ENCODE measurements at places on chromosomes 4 and X.

DNA sequence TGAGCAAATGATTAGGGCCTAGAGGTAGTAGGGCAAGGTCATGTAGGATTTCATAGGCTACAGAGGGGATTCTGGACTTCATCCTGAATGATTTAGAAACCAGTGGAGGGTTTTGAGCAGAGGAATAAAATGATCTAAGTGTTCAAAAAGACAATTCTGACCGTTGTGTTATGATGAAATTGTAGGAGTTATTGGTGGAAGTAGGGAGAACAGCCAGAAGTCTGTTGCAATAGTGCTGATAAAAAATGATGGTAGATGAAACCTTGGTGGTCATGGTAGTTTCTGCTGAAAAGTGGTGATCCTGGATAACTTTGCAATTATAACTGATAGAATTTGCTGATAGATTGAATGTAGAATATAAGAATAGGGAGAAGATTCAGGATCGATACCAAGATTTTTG, 60.2 kb downstream of the MID1IP1 start:
- DNase-seq = no peak

DNA sequence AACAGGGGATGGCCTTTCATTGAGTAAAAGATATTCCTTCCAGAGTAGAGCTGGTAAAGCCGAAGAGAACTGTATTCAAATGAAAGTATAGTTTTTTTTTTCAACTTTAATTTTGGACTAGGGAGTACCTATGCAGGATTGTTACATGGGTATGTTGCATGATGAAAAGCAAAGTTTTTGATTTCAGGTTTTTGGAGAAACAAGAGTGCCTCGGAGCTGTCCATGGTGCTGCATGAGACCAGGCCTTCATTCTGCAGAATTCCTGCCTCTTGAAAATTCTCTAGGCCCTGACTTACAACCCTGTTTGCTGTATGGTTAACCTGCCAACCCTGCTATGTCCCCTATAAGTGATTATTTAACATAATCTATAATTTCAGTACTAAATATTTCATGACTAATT, 1065.7 kb upstream of the FTHL17 start:
- DNase-seq = no peak

DNA sequence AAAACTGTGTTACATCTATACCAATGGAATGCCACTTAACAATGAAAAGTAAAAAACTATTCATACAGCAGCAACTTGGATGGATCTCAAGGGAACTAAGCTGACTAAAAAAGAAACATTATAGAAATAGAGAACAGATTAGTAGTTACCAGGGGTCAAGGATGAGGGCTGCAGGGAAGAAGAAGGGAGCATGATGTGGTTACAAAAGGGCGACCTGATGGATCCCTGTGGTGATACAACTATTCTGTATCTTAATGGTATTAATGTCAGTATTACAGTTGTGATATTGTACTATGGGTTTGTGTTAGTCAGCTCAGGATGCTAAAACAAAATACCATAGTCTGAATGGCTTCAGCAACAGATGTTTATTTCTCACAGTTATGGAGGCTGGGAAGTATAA, 190.7 kb downstream of the ZNF674 start:
- no peak for DNase-seq

GRCh38 chr4:124318292-124318691, 394.2 kb downstream of the ANKRD50 start:
- DNase-seq = no peak

DNA sequence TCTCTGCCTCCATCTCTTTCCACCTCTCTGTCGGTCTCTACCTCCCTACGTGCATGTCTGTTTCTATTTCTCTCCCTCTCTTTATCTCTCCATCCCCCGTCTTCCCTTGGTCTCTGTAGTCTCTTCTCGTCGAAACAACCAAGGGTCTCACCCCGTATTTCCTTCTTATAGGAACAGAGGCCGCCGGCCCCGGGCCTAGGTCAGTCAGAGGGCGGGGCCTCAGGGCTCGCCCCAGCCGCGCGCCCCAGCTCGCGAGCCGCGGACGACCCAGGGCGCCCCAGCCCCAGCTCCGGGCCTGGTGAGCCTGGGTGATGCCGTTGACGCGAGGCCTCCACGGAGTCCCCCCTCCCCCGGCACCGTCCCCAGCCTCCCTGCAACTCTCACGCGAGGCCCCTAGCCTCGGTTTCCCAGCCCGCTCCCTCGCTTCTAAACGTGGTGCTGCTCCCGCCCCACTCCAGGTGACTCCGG, 6.6 kb downstream of the TIMM17B start:
- DNase-seq = no peak

- DNase-seq = no peak
Measured at GRCh38 chr4:19650903-19651864, 600.5 kb upstream of the SLIT2 start.

DNA sequence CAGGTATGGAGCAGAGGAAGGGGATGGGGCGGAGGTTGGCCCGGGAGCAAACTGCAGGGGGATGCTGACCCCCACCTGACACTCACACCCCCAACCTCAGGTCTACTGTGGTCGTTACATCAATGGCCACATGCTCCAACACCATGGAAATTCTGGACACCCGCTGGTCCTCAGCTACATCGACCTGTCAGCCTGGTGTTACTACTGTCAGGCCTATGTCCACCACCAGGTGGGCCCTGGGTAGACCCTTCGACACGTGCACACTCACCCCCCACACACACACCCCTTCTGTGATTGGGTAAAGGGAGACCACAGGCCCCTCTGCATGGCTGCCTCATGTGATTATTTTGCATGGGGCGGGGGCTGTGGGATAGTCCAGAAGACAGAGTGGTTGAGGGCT, 2.2 kb upstream of the ERAS start:
- DNase-seq = no peak

GRCh38 chrX:31318866-31319265, 247.0 kb upstream of the FTHL17 start:
- no peak for DNase-seq

GRCh38 chr4:156909010-156909409, 62.6 kb downstream of the PDGFC start:
- no peak for DNase-seq

DNA sequence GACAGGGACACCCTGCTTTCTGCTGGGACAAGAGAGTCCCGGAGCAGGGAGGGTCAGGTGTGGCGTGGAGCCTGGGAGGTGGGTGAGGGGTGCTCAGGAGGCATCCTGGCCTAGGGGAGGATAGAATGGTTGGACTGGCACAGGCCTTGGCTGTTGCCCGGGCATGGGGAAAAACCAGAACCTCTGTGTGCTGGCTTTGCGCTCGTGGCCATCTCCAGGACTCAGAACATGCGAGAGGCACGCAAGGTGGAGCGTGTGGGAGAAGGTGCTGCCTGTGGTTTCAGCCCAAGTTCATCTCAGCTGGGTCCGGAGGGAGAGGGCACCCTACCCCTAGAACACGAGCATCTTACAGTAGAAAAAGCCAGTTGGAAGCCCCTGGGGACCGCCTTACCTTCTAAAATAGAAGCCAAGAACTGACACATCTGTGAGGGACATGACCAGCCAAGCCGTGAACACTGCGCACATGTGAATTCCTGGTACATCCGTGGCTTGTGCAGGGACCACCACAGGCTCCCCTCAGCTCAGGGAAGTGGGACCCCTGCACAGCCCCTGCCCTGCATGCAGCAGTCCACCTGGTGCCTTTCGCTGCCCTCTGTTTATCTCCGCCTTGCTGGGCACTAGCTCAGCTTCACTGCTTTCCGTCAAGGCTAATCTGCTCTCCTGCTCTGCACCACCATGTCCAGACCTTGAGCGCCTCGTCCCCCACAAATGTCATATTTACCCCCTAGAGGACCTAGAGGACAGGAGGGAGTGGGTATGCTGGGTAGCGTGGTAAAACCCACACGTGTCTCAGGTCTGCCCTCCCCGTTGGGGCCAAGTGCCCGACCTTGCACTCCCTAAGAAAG, 13.5 kb downstream of the MSANTD1 start:
- no peak for DNase-seq
